HFF-Myc (cell line): ENCODE measurements at places on chromosomes 1 and 21.

GRCh38 chr1:235325139-235325538, 2.8 kb downstream of the ARID4B start:
- no peak for DNase-seq

DNA sequence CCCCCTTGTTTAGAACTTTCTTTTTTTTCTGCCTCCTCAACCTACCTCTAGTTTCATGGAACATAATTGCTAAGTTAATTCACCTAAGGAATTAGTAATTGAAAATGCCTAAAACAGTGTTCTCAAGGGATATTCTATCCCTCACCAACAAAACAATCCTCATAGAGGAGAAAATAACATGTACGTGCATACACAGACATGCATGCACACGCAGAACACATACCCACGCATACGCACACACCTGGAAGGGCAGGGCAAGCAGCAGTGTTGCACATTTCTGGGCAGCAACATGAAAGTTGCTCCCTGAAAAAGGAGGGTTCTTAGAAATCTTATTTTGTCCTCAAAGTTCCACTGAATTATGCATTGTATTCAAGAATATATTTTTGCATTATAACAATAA, 76.6 kb downstream of the HHAT start:
- no peak for DNase-seq

DNA sequence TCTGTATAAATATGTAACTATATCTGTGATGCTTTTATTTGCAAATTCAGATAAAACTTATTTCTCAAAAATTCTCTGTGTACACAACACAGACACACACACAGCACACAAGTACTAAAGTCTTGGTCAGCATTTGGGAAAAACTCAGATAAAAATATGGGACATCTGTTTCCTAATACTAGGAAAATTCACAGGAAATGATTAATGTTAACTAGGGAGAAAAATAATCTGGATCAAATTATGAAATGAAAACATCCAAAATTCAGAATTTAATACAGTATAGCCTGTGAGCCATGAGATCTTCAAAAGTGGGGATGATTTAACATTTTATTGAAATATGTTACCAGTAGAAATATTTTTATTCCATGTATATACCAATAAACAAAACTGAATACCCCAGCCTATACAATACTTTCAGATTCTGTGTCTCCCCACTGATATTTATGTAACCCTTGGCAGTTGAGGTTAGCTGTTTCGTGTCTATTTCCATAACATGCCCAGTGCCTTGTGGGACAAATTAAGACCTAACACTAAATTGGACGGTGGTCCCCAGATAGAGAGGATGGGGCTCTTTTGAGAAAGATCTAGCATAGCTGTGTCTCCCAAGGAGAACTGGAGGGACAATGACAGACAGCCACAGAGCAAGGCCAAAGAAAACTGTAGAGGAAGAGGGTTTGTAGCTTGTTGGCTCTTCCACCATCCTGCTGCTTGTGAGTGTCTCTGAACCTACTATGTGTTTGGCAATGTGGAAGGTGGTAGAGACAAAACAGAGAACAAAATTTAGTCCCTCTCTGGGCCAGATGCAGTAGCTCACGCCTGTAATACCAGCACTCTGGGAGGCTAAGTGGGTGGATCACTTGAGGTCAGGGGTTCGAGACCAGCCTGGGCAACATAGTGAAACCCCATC, 47.2 kb downstream of the GNG12 start:
- no peak for DNase-seq

GRCh38 chr1:190608282-190608681, 130.6 kb upstream of the BRINP3 start:
- DNase-seq, result no peak

GRCh38 chr1:42767510-42768000, 506 bp downstream of the C1orf50 start:
- DNase-seq, result no peak

GRCh38 chr1:111988743-111989453, 570 bp downstream of the KCND3 start:
- DNase-seq, result no peak
